ENCODE measurements at places on chromosomes 3 and 15. TPM values are rescaled to one million over a fixed set of nuclear protein-coding genes. Genes with fewer than 3 reads are reported as not detected.

DNA sequence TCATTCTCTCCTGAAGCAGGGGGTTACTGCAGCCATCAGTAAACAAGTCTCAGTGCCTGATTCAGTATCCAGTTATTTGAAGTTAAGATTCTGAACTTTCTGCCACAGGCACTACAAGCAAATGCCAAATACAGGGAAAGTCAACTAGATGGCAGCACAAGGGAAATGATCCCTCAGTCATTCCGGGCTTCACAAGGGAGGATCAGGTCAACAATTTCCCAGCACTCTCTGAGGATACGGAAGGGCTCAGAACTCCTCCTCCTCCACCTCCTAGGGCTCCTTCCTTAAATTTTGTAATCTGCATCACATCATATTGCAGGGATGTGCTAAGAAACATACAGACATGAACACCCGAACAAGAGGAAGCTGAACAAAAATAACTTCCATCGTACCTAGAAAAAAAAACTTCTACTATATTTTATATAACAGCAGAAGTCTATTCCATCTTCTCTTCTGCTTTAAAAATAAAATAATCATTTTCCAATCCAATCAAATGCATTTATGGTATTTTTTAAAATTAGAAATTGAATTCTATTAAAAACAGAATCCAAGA, 187.1 kb downstream of the FMN1 start:
- no peak for DNase-seq

GRCh38 chr3:3919316-3919715, 120.1 kb downstream of the LRRN1 start:
- no peak for DNase-seq

DNA sequence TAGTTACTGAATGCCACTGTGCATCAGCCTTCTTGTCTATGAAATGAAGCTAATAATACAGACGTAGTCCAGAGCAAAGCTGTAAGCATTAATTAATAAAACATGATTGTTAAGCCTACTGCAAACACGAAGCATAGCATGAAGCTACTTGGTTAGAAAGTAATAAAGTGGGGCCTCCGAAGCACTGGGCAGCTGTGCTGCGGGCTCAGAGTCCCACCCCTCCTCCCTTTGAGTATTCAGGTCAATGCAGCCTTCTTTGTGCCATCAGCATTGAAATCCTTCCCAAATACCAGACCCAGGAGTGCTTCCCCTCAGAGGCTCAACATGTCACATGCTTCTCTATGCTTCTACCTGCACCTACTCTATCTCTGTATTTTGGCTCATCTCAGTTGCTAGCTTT, 1112.6 kb downstream of the IGSF11 start:
- no peak for DNase-seq

DNA sequence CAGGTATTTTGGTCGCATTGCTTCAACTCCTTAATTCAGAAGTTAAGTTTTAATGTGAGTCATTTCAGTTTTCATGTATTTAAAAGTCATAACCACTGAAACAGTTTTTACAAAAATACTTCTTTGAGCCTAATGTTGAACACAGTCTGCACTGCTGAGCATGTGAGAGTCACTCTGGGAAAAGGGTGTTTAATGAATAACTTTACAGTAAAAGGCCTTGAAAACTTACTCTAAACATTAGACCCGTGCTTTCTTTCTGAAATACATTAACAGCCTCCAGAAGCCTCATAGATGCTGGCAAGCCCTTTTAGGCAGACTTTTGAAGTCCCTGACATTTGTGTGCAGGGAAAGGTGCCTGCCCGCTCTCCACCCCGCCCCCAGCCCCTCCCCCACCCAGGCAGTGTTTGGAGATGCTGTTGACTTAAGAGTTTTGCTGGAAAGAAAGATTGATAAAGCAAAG, 68.9 kb upstream of the NR2F2 start:
- DNase-seq: no peak

GRCh38 chr15:96353930-96354730, 23.6 kb downstream of the NR2F2 start:
- peak; percentile 81 for DNase-seq

- no peak for DNase-seq
Measured at GRCh38 chr15:33243393-33243792, 48.9 kb upstream of the FMN1 start.

GRCh38 chr3:141476033-141476432, 10.8 kb upstream of the RASA2 start:
- DNase-seq: no peak

GRCh38 chr15:22868495-22868894, 30.0 kb downstream of the NIPA2 start:
- DNase-seq: no peak

DNA sequence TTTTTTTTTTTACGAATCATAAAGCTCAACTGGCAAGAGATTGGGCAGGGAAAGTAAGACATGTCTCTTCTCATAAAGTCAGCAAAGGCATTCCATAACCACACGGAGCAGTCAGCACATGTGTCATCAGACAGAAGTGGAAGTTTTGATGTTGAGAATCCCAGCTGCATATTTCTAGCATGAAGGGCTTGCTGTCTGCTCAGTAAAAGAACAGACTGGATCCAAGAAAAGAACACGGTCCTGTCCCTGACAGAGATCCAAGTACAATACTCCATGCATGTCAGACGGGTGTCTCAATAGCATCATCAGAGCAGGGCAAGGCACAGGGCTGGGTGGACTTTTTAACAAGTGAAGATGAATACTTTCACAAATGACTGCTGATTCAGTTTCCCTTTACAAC, 38.2 kb downstream of the ABI3BP start:
- DNase-seq: peak; percentile 42

- DNase-seq: no peak
Measured at GRCh38 chr3:122004107-122004506, 17.9 kb downstream of the ILDR1 start.

- DNase-seq: no peak
Measured at GRCh38 chr3:11609481-11609880, 34.2 kb downstream of the VGLL4 start.

DNA sequence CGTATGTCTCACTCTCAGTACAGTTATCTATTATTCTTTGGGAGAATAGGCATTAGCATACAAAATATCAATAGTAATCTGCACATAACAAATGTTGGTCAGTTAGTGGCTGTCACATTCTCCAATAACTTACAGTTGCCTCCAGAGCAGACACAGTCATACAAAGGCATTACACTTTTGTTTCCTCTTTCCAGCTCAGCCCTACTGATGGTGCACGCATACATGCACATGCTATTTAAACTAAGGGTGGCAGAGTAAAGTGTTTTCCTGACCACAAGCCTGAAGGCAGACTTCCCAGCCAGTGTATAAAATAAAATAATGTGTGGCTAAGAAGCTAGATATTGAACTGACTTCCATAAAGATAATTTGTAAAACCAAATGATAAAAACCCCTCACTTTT, 47.6 kb downstream of the PHLDB2 start:
- DNase-seq: no peak

DNA sequence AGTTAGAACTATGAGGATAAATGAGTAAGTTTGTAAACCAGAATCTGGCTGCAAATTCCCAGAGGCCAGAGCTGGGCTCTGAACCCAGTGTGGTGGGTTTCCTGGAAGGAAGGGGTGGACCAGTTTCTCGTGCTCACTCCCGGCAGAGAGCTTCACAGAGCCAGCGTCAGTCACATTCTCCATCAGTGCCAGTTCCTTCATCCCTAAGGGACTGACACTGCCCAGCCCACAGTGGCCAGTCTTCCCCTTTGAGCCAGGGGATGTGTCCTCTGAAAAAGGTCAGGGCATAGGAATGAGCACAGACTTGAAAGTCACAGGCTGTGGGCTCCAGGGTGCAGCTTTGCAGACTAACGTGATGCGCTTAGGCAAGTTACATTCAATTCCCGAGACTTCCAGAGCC, 135.8 kb upstream of the HACD2 start:
- DNase-seq: no peak

GRCh38 chr3:35422836-35423601, 216.3 kb upstream of the ARPP21 start:
- no peak for DNase-seq

DNA sequence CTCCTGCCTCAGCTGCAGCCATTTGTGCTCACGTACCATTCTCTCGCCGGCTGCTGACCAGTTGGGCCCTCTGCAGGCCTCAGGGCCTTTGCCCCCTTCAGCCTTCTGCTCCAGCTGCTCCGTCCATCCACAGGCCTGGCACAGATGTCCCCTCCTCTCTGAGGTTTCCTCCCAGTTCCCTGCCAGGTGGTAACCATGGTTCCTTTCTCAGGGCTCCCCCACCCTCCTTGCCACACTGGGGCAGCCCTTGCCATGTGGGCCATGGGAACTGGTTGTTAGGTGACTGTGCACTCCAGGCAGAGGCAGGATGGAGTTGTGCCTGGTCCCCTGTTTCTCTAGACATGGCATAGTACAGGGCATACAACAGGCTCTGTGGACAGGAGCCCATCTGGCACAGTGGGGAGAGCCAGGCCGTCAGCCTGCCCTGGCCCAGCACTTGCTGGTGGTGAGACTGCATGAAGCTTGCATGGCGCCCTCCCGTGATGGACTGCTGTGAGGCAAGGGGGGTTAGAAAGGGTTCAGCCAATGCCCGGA, 148.9 kb downstream of the DNAJB8 start:
- DNase-seq: no peak

GRCh38 chr3:23377928-23378672, 175.0 kb downstream of the UBE2E2 start:
- DNase-seq: no peak

DNA sequence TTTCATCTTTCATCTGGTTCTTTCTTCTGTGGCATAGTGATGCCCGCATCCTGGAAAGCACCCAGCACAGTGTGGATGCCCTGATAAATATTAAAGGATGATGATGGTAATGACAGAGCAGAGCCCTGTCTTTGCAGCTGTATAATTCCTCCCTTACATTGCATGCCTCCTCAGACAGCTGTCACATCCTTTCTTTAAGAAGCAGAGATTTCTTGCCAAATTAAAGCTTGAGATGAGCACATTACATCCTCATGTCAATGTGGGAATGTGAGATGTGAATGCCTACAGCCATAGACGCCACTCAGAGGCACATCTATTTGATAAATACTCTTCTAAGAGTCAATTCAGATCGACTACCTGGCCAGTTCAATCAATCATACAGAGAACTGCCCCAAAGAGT, 642.0 kb downstream of the ZNF385D start:
- DNase-seq: no peak

DNA sequence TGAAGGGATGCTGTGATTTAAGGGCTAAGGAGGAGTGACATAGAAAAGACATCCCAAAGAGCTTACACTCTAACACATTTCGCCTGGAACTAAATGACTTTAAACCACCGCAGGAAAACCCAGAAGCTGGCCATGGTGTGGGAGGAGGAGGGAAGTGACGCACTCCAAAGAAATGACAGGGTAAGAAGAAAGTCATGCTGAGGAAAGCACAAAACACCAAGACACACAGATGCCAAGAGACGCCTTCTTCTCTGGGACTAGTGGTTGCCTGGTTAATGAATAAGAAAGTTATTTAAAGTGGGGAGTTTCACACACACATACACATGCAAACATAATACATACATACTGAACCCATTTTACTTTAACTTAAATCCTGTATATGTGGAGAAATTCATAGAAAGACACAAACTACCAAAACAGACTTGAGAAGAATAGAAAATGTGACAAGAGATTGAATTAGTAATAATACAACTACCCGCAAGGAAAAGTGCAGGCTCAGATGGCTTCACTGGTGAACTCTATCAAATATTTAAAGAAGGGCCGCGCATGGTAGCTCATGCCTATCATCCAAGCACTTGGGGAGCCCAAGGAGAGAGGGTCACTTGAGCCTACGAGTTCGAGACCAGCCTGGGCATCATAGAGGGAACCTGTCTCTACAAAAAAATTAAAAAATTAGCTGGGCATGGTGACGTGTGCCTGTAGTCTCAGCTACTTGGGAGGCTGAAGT, 125.5 kb downstream of the NSMCE3 start:
- no peak for DNase-seq

DNA sequence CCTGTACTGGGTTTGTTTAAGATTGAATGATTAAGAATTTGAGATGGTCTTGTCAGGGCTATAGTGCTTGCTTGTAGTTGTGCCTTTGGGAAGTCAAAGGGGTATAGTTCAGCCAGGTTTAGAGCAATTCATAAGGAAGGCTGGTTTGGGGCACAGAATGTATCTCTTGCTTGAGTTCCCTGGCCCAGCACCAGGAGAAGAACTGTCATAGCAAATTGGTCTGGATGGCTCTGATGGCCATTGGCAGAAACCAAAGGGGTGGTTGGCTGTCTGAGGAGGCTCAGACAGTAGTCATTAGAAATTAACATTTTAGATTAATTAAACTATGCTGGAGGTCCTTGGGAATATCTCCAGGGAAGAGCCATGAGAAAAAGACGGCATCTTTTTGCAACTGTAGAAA, 25.4 kb upstream of the OTOL1 start:
- DNase-seq: no peak

DNA sequence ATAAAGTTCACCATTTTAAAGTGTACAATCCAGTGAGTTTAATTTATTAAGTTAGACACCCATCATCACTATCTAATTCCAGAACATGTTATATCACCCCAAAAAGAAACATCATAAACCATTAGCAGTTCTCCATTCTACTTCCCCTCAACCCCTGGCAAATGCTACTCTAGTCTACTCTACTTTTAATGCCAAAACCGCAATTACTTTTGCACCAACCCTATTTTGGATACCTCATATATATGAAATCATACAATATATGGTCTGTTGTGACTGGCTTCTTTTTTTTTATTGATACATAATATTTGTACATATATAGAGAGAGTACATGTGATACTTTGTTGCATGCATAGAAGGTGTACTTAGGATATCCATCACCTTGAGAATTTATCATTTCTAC, 190.5 kb upstream of the RARB start:
- DNase-seq: no peak

DNA sequence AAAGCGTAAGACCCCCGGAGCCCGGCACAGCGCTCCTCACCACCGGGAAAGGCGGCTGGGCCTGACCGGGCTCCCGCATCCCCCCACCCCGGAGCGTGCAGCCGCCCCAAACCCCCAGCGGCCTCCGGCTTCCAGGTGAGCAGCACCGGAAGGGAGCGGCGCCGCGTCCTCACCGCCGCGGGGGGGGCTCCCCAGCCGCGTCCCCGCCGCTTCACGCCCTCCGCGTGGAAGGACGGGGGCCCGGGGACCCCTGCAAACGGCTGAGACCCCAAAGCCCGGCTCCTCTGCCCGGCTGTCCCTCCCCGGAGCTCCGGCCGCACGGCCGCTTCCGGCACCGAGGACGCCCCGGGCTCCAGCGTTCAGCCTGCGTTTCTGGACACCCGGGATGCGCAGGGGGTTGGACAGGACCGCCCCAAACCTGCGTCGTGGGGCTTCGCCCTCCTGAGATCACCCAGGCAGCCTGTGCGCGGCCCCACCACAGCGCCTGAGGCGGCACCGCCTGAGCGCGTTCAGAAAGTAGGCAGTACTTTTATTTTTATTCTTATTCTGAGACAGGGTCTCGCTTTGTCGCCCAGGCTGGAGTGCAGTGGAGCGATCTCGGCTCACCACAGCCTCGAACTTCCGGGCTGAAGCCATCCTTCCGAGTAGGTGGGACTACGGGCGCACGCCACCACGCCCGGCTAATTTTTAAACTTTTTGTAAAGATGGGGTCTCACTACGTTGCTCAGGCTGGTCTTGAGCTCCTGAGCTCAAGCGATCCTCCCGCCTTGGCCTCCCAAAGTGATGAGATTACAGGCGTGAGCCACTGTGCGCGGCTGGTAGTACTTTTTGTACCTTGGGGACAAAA, 51.6 kb upstream of the BLM start:
- DNase-seq: peak; percentile 82

The COL8A1 gene
- 12.0 TPM for total RNA-seq

The IQCF5 gene
- total RNA-seq: not detected

The NR2E3 gene
- total RNA-seq: not detected

The ALDH1A2 gene
- 10.4 TPM for total RNA-seq

The FETUB gene
- total RNA-seq: not detected

The ENTPD3 gene
- 0.12 TPM for total RNA-seq

The NAALADL2 gene
- total RNA-seq: 3.1 TPM

The IL17RB gene
- total RNA-seq: 3.1 TPM

The SSR3 gene
- total RNA-seq: 223 TPM

The SCN11A gene
- not detected for total RNA-seq

The ZDHHC23 gene
- total RNA-seq: 3.4 TPM

Measured in left ventricle myocardium superior (tissue), 1 donor.